ENCODE measurements at places on chromosomes 2 and 18.

DNA sequence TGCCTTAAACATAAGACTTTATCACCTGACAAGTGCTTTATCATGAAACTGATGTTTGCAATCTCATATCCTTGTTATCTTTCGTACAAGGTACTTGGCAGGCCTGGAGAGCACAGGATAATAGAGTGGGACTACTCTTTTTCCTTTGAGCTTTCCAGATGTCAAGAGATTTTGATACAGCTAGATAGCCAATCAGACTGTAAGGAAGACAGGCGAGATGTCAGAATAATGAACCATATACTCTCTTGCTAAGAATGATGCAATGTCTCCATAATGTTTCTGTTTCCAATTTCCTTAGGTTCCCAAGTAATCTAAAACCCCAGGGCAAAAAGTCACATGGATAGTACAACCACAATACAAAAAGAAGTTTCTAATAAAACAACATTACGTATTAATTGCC, 313.1 kb downstream of the PDE11A start:
- DNase-seq, result no peak

DNA sequence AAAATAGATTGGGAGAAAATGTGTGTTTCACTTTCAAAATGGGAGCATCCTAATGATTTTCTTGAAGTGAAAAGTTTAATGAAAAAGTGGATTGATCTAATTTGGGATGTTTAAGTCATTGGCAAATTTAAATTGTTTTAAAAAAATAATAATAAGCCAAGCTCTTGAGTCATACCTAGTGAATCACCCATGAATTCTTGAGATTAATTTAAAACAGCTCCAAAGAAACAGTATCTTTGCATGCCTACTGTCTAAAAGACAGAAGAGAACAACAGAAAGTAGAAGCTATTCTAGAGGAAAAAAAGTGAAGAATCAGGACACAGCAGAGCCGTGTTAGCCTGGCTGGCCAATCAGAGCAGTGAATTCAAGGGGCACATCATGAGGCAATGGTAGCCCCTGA, 7.7 kb downstream of the ACVR1C start:
- DNase-seq, result no peak

DNA sequence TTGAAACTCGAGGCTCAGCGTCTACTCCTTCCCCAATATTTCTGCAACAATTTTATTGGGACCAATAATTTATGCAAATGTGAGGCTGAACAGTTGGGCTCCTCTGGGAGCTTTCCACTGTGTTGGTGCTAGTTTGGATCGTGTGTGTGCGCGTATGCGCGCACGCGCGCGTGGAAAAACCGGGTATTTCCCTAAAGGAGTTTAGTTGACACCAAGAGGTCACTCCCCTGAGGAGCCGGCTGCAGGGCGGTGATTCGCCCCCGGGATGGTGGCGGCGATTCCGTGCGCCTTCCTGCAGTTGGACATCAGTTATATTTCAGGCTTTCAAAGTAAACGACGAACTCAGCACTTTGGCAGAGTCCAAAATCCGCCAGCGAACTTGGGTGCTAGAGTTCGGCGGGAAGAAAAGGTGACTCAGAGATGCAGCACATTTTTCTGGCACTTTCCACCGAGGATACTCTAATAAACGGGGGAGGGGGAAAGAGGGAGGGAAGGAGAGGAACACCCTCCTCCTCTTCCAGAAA, 186.5 kb upstream of the FANCL start:
- no peak for DNase-seq

DNA sequence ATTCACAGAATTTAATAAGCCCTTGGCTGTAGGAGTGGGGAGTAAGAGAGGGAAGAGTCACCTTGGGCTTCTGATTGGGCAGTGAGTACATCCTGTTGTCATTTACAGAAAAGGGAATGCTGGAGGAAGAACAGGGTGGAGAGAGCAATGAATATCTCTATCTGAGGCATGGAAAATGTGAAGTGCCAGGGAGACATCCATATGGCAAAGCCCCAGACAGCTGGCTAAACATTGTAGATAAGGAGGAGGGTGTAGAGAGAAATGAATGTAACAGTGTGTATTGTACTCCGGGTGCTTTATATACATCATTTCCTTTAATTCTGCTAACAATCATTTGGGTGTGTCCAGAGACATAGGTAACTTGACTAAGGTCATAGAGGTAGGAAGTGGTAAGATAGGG, 103.5 kb downstream of the UPP2 start:
- DNase-seq, result no peak

GRCh38 chr2:234661175-234661574, 164.3 kb upstream of the ARL4C start:
- no peak for DNase-seq

- no peak for DNase-seq
Observed at GRCh38 chr2:239671471-239671870, 270.7 kb upstream of the HDAC4 start.

GRCh38 chr2:230219419-230220331, at the start of gene SP110:
Gene SP110, minus strand, starts transcription at chr2:230219984. Its CDS starts 3,057 bp downstream, at chr2:230216927.
- DNase-seq, result no peak

DNA sequence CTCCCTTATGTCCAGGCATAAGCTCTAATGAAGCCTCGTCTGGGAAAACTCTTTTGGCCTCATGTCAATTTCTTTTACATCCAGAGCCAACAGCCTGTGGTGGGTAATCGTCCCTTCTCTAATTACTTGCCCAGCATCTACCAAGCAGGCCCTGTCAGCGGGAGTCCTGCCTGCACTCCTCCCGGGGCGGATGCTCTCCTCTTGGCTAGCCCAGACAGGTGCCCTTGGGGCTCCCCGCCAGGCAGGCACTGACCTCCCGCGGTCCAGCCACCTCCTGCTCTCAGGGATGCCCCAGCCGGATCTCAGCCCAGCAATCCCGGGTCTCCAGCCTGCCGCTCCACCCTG, 74.2 kb downstream of the NCAPH start:
- DNase-seq, result peak; percentile 26

- DNase-seq, result no peak
Observed at GRCh38 chr2:136527560-136527959, 237.8 kb upstream of the THSD7B start.

GRCh38 chr18:35864916-35865315, 107.6 kb upstream of the RMP24 start:
- no peak for DNase-seq
